Stimulated activated CD4-positive, alpha-beta T cell treated with anti-CD3 and anti-CD28 coated beads, Interleukin-4, amount 100 ng/mL, for 48 hours (primary cell): ENCODE measurements at places on chromosomes 16 and 17.

GRCh38 chr17:50762177-50762576 lies 5.1 kb downstream of the ANKRD40CL start:
- no peak for DNase-seq

DNA sequence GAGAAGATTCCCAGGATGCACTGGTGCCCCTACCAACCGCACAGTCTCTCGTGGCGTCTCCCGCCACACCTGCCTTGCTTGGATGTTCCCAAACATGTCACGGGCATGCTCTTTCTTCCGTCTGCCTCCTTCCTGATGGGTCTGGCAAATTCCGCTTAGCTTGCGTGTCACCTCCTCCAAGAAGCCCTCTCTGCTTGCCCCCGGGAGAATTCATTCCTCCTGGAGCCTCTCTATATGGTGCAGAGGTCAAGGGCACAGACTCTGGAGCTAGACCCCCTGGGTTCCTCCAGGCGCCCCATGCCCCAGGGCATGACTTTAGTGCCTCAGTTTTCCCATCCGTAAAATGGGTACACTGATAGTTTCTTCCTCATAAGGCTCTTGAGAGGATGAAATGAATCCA lies 21.1 kb downstream of the LITAF start:
- DNase-seq = no peak

DNA sequence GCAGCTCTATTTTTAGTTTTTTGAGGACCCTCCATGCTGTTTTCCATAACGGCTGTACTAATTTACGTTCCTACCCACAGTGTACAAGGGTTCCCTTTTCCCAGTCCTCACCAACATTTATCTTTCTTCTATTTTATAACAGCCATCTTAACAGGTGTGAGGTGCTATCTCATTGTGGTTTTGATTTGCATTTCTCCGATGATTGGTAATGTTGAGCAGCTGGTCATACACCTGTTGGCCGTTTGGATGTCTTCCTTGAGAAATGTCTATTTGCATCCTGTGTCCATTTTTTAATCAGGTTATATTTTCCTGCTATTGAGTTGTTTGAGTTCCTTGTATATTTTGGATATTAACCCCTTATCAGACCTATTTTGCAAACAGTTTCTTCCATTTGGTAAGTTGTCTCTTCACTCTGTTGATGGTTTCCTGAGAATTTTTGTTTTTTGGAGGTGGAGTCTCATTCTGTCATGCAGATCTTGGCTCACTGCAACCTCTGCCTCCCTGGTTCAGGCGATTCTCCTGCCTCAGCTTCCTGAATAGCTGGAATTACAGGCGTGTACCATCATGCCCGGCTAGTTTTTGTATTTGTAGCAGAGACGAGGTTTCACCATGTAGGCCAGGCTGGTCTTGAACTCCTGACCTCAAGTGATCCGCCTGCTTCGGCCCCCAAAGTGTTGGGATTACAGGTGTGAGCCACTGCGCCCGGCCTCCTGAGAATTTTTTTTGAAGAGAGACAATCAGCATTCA lies 279.6 kb downstream of the SNX29 start:
- no peak for DNase-seq

DNA sequence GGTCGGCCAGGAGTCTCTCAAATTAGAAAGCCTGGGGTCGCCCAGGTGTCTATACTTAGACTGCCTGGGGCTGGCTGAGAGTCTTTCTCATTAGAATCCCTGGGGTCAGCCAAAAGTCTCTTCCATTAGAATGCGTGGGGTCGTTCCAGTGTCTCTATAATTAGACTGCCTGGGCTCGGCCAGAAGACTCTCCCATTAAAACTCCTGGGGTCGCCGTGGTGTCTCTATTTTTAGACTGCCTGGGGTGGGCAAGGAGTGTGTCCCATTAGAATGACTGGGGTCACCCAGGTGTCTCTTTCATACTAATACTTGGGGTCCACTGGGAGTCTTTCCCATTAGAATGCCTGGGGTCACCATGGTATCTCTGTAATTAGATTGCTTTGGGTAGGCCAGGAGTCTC lies 2227.7 kb downstream of the TP53TG3F start:
- no peak for DNase-seq

GRCh38 chr17:57284583-57284982 lies 28.3 kb downstream of the MSI2 start:
- no peak for DNase-seq

DNA sequence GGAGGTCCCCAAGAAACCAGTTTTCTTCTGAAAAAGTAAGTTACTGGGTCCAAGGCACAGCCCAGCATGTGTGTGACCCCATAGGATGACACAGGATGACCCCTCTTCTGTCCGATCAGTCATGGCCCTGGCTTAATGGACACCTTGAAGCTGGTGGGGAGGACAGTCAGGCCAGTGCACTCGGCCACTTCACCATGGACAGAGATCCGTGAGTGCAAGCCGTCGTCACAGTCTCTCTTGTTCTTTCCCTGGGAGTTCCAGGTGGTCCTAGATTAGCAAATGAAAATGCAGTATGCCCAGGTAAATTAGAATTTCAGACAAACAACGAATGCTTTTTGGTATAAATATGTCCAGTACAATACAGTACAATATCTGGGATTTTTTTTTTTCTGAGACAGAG lies 1.4 kb upstream of the RNF222 start:
- no peak for DNase-seq

DNA sequence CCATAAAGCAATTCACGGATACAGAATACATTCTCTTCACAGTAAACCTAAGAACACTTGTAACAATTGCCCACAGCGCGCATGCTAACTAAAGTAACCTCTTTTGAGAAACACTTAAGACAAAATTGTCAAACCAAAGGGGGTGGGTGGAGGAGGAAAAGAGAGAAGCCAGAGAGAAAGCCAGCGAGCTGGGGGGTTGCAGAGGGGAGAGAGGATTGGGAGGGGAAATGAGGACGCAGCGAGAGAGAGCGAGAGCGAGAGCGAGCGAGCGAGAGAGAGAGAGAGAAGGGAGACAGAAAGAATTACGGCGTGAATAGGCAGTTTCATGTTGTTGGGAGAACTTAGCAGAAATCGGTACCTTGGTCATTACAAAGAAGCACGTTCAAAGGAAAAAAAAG lies 1.6 kb upstream of the HOXB7 start:
- no peak for DNase-seq

DNA sequence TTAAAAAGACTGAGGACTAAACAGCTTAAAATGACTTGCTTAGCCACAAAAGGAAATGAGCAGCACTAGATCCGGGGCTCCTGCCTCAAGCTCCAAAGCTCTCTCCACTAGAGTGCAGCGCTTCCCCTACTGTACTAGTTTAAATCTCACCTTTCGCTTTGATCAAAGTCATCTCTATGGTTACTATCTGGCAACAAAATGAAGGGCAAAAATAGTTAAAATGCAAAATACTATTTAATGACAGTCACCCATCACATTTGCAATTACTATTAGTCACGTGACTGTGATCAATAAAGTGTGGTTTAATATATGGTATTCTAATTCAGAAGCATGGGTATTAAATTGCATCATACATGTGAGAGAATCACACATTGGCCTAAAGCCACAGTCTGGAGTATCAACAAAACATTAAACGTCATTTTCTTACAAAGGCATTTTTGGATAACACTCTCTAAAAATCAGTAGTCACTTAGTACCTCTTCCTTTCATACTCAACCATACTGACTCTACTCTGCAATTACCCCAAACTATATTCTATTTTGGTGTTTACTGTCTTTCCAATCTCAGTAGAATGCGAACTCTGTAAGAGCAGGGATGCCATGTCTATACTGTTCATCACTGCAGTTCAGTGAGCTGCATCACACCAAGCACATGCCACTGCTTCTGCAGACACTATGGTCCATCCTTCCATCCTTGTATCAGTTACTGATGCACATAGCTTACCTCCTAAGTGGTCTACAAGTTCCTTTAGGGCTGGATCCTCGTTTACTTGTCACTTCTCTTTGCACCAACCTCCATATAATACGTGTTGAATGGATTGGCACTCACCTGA lies 6.2 kb downstream of the PSMD12 start:
- no peak for DNase-seq

- no peak for DNase-seq
Measured at GRCh38 chr17:30316736-30317135, 17.1 kb downstream of the TMIGD1 start.

DNA sequence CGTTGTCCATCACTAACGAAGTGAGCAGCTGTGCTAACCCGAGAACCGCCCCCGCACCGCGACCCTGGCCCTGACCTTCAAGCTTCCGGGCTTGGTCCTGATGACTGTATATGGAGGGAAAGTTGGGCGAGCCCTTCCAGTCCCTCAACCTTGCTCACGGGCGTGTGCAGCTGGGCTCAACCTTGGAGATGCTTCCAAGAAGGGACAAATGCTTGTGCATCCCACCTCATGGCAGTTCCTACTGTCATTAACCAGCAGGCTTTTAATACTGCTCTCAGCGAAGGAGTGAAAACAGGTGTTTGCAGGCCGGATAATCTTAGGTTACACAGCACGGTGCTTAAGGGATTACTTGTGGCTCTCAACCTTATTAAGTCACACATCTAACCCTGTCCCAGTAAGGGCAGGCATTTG lies 33.5 kb downstream of the SRL start:
- DNase-seq = no peak

DNA sequence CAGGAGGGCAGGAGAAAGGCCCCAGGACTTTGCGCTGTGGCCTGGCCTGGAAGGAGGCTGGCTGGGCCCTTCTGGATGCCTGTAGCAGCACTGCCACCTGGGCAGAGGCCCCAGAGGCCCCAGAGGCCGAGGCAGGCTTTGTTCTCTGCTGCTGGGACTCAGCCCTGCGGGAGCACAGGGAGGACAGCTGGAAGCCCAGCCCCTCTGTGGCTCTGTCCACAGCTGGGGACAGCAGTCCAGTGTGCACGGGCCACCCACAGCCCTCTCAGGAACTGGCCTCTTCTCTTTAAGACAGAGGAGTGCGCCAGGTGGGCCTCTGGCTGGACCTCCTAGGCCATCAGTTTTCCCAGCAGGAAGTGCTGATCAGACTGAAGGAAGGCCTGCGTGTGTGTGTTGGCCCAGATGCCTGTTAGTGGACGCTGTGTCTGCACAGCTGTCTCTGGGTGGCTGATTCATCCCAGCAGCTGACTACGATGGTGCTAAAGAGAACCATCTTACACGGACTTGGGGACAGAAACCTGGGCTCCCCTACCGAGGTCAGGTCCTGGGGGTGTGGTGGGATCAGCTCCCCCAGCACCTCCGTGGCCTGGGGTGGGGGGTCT lies 26.9 kb upstream of the ZNF750 start:
- no peak for DNase-seq

DNA sequence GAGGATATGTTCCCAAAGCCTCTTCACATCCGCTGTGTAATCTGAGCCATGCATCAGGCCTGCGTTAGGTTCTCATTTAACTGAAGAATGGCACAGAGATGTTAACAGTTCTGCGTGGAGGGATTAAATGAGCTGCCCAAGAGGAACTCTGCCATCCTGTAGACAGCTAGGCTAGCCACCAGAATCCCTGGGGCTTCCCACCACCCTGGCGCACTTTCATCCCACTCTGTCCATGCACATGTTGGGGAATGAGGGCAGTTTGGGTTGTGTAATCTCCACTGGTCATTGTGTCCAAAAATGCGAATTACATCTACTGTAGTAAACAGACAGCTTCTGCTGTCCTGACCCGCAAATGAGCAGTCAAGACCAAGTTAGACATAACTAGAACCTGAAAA lies 1.0 kb upstream of the GLG1 start:
- no peak for DNase-seq

- no peak for DNase-seq
Measured at GRCh38 chr16:57540906-57541753, 1.3 kb upstream of the ADGRG5 start.

GRCh38 chr16:71276589-71277334 lies 12.4 kb downstream of the CMTR2 start:
- no peak for DNase-seq

- no peak for DNase-seq
Measured at GRCh38 chr17:82235775-82236141, 6.9 kb downstream of the SLC16A3 start.

- DNase-seq = no peak
Measured at GRCh38 chr17:8855477-8856204, 11.8 kb downstream of the PIK3R6 start.

DNA sequence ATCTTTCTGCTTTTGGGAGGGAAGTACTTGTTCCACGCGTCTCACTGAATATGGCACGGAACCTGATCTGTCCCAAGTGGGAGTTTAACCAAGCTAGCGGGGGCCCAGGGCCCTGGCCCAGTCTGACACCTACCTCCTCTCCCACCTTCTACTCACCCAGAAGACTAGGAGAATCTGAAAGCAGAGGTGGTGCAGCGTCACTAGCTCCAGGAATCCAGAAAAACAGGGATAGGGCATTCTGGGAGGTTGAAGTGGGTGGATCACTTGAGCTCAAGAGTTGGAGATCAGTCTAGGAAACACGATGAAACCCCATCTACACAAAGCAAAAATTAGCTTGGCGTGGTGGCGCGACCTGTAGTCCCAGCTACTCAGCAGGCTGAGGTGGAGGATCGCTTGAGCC lies 163.5 kb upstream of the ZNF267 start:
- DNase-seq = no peak

DNA sequence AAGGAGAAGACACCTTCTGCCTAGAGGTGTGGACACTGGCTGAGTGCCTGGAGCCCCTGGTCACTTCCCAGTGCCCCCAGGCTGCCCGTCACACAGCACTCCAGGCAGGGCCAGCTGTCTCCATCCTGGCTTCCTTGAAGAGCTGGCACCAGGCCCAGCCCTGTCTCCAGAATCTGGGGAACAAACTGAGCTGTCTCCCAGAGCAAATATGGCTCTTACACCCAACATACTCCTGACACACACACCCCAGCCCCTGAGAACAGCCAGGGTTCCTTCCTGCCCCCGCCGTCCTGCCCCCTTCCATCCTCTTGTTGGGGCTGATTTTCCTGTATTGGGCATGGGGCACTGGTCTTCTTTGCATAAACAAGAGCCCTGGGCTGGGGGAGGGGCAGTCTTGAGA lies 9.1 kb downstream of the NHERF1 start:
- DNase-seq = no peak

DNA sequence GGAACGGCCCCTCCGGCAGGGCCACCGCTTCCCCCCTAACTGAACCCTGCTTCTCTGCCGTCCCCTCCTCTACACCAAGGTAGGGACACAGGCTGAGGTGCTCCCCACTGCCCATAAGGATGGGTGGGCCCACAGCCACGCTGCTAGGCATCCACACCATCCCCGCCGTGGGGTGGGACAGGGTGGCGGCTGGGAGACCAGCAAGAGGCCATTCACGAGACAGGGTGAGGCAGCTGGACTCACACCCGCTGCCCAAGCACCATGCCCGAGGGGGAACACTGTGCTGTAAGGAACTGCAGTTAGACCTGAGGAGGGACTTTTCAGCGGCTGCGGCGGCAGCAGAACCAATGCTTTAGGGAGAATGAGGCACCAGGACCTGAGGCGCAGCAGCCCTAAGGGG lies 47.5 kb upstream of the RRN3 start:
- no peak for DNase-seq

- DNase-seq = no peak
Measured at GRCh38 chr17:4324463-4324862, 42.0 kb downstream of the UBE2G1 start.

- DNase-seq = no peak
Measured at GRCh38 chr17:60604686-60605334, 4.8 kb downstream of the PPM1D start.

DNA sequence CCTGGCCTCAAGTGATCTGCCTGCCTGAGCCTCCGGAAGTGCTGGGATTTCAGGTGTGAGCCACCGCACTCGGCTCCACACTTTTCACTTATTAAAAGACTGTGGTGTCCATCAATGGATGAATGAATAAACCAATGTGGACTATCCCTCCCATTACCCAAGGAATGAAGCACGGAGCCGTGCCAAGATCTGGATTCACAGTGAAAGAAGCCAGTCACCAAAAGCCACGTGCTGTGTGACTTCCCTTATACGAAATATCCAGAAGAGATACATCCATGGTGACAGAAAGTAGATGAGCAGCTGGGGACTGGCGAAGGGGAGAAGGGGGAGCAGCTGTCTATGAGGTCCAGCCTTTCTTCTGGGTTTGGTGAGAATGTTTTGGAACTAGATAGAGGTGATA lies 48.2 kb upstream of the STH start:
- no peak for DNase-seq
